Aortic smooth muscle cell (primary cell): ENCODE measurements at places on chromosomes 2 and 18. TPM values are rescaled to one million over a fixed set of nuclear protein-coding genes. Genes with fewer than 3 reads are reported as not detected.

ARL6IP6 gene
- 11.0 and 14.3 TPM in 2 replicates for total RNA-seq

SYT4 gene
- not detected in 2 replicates for total RNA-seq

COLEC12 gene
- total RNA-seq: 21.6 and 24.0 TPM in 2 replicates

TIGD1 gene
- 2.5 TPM in 2 replicates for total RNA-seq

MSTN gene
- under 0.01 and 0.12 TPM in 2 replicates for total RNA-seq

KIAA2012 gene
- under 0.01 TPM in 1 of 2 replicates, not detected in the other for total RNA-seq

EFEMP1 gene
- total RNA-seq: 1,165 and 1,581 TPM in 2 replicates

SERPINB4 gene
- total RNA-seq: not detected in 2 replicates

CCL20 gene
- total RNA-seq: not detected in 2 replicates

GLI2 gene
- 2.4 and 2.9 TPM in 2 replicates for total RNA-seq

ZNF385B gene
- under 0.01 TPM in 1 of 2 replicates, not detected in the other for total RNA-seq

ANKZF1 gene
- 17.6 and 20.6 TPM in 2 replicates for total RNA-seq

MDH1 gene
- total RNA-seq: 184 and 209 TPM in 2 replicates

CCDC141 gene
- total RNA-seq: 2.6 and 7.9 TPM in 2 replicates

SLC1A4 gene
- total RNA-seq: 9.9 and 13.3 TPM in 2 replicates

CROCC2 gene
- under 0.01 TPM in 2 replicates for total RNA-seq

ANKRD30BL gene
- not detected in 2 replicates for total RNA-seq

ARHGAP25 gene
- 0.50 and 0.92 TPM in 2 replicates for total RNA-seq
